NCI-H1694 treated with DMSO at 0.1 percent for 48 hours (cell line): ENCODE measurements at places on chromosomes 7 and 10.

DNA sequence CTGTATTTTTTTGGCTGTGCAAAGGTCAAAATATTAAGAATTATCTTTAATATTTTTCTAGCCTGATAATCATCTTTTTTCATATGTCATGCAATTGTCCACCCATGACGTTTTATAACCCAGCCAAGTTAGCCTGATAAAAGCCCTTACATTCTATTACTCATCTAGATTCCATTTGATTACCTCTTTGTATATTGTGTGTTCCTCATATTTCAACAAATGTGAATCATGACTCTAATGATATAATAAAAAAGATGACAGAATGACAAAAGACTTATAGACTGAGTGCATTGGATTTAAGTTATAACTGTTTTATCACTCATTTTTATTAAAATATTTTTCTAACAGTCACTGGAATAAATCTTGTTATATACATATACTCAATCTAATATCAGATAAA, 1560.0 kb upstream of the LRRTM3 start:
- no peak for DNase-seq

DNA sequence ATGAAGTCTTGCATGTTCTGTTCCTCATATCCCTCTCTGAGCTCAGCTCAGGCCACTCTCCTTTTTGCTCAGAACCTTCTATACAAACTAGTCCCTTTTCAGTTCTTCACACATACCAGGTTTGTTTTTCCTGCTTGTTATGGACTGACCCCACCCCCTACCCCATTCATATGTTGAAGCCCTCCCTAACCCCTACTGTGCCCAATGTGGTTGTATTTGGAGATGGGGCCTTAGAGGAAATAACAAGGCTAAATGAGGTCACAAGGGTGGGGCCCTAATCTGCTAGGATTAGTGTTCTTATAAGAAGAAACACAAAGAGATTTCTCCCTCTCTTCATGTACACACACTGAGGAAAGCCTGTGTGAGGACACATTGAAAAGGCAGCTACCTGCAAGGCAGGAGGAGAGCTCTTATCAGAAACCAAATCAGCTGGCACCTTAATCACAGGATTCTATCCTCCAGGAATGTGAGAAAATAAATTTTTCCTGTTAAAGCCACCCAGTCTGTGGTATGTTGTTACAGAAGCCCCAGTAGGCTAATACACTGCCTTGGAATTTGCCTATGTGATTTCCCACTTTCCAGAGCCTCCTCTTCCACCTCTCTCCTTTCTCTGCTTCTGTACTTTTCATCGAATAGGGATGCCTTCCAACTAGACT, 67.3 kb upstream of the DNAJB12 start:
- DNase-seq: no peak

DNA sequence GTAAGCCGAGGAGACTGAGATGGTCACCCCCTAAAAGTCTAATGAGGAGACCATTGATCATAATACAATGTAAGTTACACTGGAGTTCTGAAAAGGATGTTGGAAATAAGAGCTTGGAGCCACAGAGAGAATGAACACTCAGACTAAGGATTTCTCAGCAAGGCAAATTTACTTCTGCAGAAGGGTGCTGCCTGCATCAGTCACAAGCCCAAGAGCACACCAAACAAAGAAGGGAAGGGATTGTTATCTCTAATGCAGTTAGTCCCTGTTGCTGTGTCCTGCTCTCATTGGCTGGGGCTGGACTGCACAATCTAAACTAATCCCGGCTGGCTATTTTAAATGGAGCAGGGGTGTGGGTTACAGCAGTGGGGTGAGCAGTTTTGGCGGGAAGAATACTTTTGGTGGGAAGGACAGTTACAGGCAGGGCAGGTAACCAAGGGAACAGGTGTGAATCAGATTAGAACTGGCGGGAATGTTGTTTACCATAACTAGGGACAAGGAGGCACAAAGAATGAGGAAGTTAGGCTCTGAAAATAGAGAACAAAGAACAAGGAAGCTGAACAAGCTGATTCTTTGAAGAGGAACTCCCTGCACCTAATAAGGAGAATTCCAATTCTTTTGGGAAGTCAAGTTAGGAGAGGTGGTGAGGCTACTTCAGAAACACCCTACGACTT, 30.3 kb upstream of the TRIM24 start:
- DNase-seq: no peak

DNA sequence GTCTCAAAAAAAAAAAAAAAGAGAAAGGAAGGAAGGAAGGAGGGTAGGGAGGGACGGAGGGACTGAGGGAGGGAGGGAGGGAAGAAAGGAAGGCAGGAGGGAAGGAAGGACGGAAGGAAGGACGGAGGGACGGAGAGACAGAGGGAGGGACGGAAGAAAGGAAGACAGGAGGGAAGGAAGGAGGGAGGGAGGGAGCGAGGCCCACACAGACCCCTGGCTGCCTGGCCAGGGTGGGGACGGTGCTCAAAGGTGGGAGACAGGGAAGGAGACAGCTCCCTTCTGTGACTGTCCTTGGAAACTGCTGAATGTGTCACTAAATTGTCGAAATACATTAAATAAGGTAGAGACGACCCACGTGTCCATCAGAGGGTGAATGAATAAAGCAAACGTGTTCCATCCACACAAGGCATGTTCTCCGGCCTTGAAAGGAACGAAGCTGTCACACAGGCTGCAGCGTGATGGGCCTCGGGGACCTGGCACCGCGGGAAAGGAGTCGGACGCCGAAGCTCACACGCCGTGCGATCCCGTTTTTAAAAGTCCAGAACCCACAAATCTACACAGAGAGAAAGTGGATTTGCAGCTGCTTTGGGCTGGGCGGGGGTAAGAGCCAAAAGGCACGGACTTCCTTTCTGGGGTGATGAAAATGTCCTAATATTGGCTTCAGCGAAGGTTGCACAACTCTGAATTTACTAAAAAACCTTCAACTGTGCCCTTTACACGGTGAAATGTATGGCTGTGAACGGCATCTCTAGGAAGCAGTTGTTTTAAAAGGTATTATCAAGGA, 23.3 kb downstream of the ADAP1 start:
- DNase-seq: no peak

DNA sequence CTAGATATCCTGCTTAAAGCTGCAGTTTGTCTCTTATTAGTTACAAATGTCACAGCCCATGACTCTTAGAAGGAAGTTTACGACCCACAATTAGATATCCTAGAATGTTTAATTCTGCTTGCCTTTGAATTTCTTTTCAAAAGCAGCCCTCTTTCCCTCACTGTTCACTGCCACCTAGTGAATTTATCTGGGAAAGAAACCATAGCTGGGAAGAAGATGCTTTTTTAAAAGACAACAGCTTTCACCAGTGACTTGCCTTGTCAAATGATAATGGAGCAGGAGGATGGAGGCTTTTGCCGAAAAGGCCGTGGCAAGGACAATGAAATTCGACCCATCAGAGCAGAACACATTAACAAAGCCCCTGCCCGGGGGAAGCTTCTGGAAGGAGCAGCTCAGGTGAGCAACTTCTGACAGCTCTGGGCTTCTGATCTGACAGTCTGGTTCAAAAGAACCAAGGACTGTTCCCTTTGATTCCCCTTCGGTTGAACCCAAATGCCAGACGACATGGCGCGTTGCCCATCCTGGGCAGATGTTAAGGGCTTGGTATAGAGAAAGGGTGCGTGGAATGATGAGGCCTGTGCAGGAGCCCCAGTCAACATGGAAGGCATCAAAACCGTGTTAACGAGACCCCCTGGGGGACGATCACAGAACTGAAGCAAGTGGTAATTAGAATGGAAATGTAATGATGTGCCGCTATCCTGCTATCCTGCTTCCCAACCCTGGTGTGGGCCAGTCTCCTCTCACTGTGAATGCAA, 236.8 kb downstream of the FRMD4A start:
- peak; percentile 85 for DNase-seq

GRCh38 chr7:38524786-38525185, 106.4 kb downstream of the AMPH start:
- DNase-seq: no peak

DNA sequence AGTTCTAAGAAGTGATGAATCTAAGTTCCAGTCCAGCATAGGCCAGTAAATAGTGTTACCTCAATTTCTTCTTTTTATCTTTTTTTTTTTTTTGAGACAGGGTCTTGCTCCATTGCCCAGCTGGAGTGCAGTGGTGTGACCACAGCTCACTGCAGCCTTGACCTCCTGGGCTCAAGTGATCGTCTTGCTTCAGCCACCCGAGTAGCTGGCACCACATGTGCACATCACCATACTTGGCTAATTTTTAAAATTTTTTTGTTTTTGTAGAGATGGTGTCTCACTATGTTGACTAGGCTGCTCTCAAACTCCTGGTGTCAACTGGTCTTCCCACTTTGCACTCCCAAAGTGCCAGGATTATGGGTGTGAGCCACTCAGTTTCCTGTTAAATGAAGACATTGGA, 126.6 kb upstream of the LYZL2 start:
- no peak for DNase-seq

DNA sequence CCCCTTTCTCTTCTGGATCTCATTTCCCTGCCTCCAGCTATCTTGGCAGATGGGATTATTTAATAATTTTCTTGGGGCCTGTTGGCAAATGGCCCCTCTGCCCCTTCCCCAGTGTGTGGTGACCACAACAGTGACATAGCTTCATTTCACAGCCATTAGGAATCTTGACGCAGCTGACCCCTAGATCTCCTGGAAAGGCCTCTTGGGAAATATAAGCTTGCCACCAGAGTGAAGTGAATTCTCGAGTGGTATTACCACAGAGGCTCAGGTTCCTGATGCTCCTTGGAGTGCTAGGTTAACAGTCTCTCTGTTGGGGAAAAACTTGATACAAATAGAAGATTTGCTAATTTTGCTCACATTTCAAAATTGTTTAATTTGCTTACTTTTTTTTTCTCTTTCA, 57.8 kb downstream of the AUTS2 start:
- no peak for DNase-seq

- peak; percentile 59 for DNase-seq
Observed at GRCh38 chr10:70381471-70382421, 679 bp downstream of the LRRC20 start.

DNA sequence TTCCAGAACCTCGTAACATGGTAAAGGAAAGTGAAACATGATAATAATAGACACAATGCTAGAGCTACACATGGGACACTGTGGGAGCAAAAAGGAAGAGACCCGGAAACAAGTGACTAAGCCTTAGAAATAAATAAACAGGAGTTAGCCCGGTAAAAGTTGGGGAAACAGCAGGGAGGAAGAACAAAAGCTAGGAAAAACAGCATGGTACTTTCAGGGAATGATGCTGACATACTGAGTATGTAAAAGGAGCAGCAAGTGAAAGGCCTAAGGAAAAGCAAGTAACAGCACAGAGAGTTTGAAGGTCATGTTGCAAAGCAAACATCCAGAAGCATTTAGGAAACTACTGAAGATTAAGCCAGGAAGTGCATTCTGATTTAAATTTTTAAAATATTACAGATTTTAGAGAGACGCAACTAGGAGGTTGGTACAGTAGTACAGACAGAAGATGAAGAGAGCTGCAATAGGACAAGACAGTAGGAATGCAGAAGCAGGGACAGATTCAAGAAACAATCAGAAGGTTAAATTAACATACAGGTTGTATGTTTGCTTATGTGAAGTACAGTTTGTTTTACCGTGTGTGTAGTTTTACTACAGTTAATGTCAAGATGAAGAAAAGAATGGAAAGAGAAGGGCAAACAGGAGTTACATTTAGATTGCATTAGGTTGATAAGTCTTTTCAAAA, 63.7 kb downstream of the ARHGAP12 start:
- DNase-seq: no peak

DNA sequence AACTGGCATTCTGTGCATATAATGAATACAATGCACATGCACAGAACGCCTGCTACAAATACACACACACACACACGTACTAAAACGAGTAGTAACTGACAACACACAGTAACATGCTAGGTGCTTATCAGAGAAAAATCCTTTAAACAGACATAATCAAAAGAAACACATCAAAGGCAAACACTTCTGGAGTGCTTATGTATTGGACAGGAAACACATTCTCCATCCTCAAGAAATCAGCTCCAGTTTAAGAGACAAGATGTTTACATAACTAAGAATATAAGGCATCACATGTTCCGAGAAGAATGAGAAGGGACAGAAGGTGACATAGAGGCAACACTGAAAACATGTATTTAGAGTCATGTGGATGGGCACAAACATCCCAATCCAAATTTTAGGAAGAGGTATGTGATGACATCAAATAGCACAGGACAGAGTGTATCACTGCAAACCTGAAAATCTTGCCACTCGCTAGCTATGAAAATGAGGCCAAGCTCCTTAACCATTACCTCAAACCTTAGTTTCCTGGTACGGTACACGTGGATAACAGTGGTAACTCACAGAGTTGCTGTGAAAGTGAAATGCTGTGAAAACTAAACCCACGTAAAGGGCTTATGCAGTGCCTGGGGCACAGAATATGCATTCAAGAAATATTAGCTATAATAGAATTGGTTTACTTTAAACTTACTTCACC, 619.6 kb downstream of the PARD3 start:
- no peak for DNase-seq

GRCh38 chr10:43145311-43145710, 7.1 kb downstream of the CSGALNACT2 start:
- DNase-seq: no peak

DNA sequence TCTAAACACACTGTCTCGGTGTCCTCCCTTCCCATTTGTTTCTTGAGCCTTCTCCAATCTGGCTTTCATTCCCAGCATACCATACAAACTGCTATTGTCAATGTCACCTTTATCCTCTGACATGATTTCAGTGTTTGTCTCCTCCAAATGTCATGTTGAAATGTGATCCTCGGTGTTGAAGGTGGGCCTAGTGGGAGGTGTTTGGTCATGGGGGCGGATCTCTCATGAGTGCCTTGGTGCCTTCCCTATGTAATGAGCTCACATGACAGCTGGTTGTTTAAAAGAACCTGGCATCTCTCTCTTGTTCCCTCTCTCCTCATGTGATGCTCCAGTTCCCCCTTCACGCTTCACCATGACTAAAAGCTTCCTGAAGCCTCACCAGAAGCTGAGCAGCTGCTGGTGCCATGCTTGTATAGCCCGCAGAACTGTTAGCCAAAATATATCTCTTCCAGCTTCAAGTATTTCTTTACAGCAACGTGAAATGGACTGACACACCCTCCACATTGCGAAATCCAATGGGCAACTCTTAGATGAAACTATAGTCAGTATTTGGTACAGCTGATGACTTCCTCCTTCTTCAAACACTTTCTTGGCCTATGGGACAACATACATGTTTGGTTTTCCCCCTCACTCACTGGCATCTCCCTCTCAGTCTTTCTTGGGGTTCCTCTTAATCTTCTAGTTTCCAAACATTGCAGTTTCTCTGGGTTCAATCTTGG, 27.8 kb downstream of the RNLS start:
- DNase-seq: no peak
